ENCODE measurements at places on chromosomes 13 and 19.

DNA sequence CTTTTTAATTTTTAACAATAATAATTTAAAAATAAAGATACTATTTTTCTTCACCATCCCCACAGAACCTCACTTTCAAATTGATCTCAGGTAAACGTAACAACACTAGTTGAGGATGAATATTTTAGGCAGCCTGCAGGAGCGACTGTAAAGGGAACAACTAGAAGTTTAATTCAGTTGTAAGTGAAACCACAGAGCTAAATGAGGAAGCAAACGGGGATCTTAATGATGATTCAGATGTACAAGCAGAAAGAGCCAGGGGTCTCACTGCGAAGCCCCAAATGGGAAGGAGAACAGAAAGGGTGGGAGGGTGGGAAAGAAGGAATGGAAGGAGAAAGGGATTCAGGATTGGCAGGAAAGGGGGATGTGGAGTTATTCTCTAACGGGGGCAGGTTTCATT, 54.6 kb upstream of the RAP2A start:
- DNase-seq, result no peak

- DNase-seq, result no peak
Observed at GRCh38 chr13:75838366-75839005, 202.4 kb downstream of the LMO7 start.

DNA sequence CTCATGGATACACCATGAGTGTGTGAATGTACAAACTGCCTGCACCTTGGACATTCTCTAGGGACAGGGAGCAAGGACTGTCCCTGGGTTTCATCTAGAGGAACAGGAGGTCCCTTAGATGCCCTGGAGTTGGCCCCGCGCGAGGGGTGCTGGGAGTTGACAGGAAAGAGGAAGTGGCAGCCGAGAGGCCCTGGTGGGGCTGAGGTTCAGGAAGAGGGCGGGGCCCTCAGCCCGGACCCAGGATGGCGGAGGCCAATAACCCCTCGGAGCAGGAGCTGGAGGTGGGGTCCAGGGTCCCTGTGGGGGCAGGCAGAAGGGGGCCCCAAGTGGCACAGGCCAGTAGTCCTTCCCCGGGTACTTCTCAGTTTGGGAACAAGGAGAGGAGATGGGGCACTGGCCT, 6.9 kb downstream of the PKN1 start:
- DNase-seq, result no peak

DNA sequence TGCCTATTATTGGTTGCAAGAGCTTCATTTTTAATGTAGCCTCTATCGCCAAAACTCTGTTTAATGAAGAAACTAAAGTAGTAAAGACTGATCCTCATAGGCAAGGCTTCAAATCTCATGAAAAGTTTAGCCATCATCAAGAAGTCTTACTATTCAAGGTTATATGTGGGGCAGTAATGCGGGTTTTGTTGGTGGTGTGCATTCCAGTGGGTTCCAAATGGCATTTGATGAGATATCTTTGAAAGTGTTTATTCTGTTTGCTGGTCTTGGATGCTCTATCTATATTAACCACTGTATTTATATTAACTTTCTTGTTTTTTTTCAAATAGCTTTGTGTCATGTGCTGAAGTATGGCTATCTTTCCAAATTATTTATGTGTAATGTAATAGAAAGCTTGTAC, 72.2 kb downstream of the SERTM1 start:
- no peak for DNase-seq

DNA sequence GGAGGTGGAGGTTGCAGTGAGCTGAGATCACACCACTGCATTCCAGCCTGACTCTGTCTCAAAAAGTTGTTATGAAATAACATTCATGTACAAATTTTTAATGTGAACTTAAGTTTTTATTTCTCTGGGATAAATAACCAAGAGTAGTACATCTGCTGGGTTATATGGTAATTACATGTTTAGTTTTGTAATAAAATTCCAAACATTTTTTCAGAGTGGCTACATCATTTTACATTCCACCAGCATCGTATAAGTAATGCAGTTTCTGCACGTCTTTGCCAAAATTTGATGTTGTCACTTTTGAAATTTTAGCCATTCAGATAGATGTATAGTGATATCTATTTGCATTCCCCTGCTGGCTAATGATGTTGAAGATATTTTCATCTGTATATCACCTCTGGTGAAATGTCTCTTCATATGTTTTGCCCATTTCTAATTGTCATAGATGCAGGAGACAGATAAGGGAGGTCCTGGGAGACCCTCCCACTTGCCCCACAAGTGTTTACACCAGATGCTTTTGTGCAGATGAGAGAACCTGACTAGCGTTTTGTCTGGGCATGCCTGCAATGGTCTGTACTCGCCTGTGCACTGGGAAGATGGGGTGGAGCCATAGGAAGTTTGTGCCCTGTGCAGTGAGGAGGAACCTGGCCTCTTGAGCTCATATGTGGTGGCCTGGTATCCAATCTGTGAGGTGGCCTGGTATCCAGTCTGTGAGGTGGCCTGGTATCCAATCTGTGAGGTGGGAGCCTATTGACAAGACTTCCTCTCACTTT, 12.7 kb upstream of the KBTBD6 start:
- no peak for DNase-seq

GRCh38 chr13:50438351-50438750, 405.1 kb downstream of the DLEU7 start:
- no peak for DNase-seq

- DNase-seq, result peak; percentile 41
Observed at GRCh38 chr19:18007044-18007916, 690 bp upstream of the ARRDC2 start.

DNA sequence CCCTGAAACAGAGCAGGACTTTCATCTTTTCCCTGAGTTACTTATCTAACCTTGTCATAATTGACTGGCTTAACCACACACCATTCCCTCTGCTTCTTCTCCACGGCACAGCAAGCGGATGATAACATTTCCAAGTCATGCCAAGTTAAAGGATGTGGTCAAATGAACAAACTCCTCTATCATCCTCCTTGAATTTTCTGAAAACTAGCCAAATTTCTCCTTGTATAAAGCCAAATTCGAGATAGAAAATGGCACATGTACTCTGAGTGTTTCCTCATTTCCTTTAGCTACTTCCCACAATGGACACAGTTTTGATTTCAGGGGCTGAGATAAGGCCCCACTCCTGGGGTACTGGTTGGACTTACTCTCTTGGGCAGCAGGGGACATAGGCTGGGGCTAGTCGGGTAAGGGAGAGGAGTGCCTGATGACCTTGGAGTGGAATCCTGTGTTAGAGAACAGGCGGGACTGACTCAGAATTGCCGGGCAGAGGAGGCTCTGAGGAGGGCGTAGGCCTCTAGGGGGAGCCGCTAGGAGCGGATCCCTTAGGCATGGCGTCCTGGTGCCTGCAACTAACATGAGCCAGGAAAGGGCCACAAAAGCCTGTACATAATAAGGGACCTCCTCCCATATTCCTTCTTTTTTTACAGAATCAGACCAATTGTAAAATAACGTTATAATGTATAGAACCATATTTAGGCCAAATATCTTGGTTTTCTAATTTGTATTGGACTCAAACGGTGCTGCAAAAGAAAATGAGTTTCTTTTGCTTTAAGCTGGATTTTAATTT, 20.3 kb upstream of the TMTC4 start:
- no peak for DNase-seq

- no peak for DNase-seq
Observed at GRCh38 chr19:38653028-38653571, 5.7 kb downstream of the ACTN4 start.

DNA sequence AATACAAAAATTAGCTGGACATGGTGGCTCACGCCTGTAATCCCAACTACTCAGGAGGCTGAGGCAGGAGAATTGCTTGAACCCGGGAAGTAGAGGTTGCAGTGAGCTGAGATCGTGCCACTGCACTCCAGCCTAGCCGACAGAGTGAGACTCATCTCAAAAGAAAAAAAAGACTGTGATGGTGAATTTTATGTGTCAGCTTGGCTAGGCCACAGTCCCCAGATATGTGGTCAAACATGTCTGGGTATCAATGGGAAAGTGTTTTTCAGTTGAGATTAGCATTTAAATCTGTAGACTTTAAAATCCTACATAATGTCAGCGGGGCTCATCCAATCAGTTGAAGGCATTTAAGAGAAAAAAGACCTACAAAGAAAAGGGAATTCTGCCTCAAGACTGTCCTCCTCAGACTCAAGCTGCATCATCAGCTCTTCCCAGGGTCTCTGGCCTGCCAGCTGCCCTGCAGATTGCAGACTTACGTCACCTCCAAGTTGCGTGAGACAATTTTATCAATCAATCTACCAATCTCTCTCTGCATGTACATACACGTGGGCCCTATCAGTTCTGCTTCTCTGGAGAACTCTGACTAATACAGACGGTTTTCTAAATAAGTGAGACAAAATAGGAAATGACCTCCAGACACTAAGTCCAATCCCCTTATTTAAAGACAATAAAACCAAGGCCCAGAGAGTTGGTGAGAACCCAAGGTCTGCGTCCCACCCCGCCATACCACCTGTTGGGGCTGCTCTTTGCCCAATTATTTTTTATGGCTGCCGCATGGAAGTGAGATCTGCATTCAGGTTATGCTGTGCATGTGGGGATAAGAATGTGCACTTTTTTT, 99.2 kb downstream of the ABCC4 start:
- no peak for DNase-seq

- no peak for DNase-seq
Observed at GRCh38 chr19:19372656-19373416, 32.6 kb upstream of the GATAD2A start.

DNA sequence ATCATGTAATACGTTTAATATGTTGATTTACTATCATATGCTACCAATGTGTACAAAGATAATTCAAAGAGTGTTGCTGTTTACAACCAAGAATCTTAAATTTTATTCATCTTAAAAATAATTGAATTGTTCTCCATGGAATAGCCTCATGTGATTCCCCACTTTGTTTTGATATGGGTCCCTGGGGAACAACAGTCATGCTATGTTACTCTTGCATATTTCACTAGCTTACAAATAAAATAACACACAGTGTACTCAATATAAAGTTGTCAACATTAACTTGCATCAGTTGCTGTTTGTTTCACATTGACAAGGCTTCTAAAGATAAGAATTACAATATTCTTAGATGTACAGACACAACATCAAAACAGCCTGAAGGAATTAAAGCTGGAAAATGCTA, 2.3 kb downstream of the ENOX1 start:
- no peak for DNase-seq

GRCh38 chr19:7645163-7645562, 8.3 kb downstream of the STXBP2 start:
- DNase-seq, result no peak

- DNase-seq, result no peak
Observed at GRCh38 chr13:29005035-29005762, 185.1 kb downstream of the MTUS2 start.

DNA sequence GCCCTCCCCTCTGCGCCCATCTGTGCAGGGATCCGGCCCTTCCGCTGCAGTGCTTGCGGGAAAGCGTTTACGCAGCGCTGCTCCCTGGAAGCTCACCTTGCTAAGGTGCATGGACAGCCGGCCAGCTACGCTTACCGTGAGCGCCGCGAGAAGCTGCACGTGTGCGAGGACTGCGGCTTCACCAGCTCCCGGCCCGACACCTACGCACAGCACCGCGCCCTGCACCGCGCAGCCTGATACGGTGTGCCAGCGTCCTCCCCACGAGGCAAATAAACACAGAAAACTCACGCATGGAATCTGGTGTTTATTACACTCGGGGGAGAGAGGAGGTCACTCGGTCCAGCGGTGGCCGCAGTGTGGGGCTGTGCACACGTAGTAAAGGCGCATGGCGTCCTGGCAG, 1.2 kb downstream of the POLR2I start:
- DNase-seq, result no peak

DNA sequence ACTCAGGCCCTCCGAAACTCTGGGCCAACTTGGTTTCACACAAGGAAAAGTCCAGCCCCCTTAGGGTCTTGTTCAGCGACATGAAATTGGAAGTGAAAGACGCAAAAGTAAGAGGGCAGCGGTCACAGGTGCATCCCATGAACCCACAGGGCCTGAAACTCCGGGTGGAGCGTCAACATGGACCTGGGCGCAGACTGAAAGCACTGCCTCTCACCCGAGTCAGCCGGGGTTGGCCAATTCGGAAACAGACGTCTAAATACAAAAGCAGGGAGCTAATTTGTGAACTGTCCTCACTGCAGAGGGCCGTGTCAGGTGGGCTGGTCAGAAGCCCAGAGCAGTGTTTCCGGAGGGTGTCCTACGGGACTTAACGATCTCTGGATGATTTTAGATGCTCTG, 26.7 kb downstream of the ADPRHL1 start:
- DNase-seq, result no peak

- no peak for DNase-seq
Observed at GRCh38 chr19:36108684-36109083, 2.3 kb upstream of the OVOL3 start.

GRCh38 chr19:33152176-33152575, 20.3 kb downstream of the WDR88 start:
- no peak for DNase-seq

DNA sequence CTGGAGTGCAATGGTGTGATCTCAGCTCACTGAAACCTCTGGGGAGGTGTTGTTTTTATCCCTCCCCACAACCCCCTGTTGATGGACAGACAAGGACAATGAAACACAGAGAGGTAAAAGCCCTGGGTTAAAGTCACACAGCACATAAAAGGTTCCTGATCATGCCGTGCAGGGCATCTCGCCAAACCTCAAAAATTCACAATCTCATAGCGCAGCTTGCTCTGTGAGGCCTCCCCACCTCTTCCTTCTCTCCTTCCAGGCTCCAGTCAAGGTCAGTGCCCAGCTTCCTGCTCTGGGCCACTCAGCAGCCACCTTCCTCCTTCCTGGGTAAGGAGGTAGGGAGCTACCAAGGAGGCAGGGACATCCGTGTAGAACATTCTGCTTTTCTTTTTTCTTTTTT, 2.3 kb downstream of the FUT2 start:
- no peak for DNase-seq

GRCh38 chr13:64793131-64793530, 2437.0 kb downstream of the PCDH9 start:
- DNase-seq, result no peak
